Glutamatergic neuron (in vitro differentiated cells): ENCODE measurements at places on chromosomes 6 and 20. TPM values are rescaled to one million over a fixed set of nuclear protein-coding genes. Genes with fewer than 3 reads are reported as not detected.

SAMD3 gene
- total RNA-seq: 1.6 TPM

BMP7 gene
- 8.7 TPM for total RNA-seq

DNA sequence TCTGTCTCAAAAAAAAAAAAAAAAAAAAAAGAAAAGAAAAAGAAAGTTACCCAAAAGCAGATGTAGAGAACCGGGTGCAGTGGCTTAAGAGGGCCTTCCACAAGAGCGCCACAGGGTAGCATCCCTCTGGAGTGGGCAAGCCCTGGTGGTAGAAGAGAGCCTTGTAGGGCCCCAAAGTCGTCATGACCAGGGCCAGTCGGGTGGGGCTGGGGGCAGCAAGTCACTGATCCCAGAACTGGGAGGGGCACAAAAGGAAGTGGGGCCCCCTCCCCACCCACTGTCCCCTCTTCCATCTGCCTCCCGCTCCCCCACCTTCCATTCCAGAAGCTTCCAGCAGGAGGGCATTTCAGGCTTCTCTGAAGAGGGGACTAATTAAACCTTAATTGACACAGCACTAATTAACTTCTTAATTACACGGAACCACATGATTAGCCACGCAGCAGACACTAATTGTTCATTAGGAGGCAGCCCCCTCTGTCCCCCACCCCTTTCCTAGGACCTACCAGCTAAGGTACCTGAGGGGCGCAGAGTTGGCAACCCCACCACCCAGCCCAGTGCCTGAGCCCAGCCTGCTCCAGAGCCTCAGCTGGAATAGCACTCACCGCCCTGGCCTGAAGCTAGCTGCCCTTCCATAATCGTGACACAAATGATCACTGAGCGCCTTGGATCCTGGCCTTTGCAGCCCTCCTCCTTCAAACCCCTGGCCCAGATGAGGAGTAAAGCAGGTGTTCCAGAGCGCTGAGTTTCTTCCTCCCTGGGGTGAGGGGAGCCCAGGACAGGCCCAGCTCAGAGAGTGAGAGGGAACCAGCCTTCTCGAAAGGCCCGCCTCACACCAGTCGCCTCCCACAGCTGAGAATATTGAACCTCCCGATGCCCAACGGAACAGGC lies 34.8 kb downstream of the MDFI start:
- no peak overlapping the region for H3K4me3 ChIP-seq
- H3K36me3 ChIP-seq: no peaks in the 10 kb centered on the region
- peaks cover 5% of the 10 kb centered on the region for H3K27me3 ChIP-seq
- H3K27ac ChIP-seq: no peak overlapping the region

DNA sequence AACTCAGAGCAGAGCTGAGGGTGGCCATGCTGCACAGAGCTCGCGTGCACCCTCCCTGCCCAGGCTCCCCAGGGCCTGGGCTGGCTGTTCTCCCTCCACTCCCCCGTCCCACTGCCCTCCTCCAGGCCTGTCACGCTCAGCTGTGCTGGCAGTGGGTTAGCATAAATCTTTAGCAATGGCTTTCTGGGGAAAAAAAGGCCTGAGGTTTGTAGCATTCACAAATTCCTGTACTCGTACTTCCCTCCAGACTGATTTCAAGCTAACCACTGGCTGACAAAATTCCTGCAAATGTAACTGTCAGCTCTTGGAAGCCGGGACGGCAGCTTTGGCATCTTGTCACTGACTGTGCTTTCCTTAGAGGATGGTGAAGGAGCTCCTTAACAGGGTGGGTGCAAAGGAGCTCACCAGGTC lies 22.3 kb upstream of the SMOC2 start:
- no peak overlapping the region for H3K4me3 ChIP-seq
- H3K27me3 ChIP-seq: no peaks in the 10 kb centered on the region
- no peaks in the 10 kb centered on the region for H3K36me3 ChIP-seq
- no peak overlapping the region for H3K27ac ChIP-seq
- peaks cover 14% of the 10 kb centered on the region for H3K4me1 ChIP-seq
- no peak for DNase-seq

DNA sequence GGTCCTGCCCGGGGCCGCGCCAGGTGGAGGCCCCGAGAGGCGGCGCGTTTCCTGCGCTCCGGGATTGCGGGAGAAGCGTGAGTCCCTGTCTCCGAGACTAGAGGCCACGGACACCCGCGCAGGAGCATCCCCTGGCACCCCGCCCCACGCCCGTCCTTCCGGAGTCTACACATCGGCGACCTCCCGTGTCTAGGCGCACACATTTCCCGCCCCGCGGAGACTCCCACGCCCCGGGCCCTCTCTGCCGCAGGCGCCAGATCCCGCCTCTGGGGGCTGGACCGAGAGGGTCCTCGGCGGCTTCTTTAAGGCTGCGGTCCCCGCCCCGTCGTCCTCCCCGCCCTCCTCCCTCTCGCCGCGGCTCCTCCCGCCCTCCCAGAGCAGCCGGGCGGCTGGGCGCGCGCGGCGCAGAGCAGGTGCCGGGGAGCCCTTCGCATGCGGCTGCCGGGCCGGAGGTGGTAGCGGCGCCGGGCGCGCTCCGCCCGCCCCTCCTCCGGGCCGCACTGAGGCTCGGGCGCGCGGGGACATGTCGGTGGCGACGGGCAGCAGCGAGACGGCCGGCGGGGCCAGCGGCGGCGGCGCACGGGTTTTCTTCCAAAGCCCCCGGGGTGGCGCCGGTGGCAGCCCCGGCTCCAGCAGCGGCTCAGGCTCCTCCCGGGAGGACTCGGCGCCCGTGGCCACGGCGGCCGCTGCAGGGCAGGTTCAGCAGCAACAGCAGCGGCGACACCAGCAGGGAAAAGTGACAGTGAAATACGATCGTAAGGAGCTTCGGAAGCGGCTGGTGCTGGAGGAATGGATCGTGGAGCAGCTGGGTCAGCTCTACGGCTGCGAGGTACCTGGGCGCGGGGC lies at the start of gene PPP1R14C:
Gene PPP1R14C (plus strand): TSS at position 375 of the 846 bp plus-strand sequence. CDS start 149 bp downstream, at position 524.
- H3K27ac ChIP-seq: peak within 1 kb of the TSS; percentile 15
- H3K4me3 ChIP-seq: peak within 1 kb of the TSS; percentile 87
- no peaks in the 10 kb centered on the region for H3K36me3 ChIP-seq
- H3K27me3 ChIP-seq: peaks cover 15% of the 10 kb centered on the region

DNA sequence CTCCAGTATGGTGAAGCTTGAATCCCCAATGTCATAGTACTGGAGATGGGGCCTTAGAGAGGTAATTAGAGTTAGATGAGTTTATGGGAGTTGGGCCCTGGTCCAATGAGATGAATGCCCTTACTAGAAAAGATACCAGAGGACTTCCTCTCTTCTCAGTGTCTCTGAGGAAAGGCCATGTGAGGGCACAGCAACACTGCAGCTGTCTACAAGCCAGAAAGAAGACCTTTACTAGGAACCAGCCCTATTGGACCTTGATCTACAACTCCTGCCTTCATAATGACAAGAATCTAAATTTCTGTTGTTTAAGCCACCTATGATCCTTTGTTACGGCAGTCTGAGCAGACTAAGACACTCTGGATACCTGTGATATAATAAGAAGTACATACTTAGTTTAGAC lies 31.4 kb upstream of the AKAP7 start:
- no peaks in the 10 kb centered on the region for H3K36me3 ChIP-seq
- H3K4me3 ChIP-seq: no peak overlapping the region
- no peaks in the 10 kb centered on the region for H3K4me1 ChIP-seq
- DNase-seq: no peak
- H3K27me3 ChIP-seq: no peaks in the 10 kb centered on the region

GRCh38 chr6:75149696-75150095 lies 56.2 kb downstream of the COL12A1 start:
- H3K4me3 ChIP-seq: no peak overlapping the region
- H3K27ac ChIP-seq: no peak overlapping the region
- H3K27me3 ChIP-seq: no peaks in the 10 kb centered on the region
- no peaks in the 10 kb centered on the region for H3K36me3 ChIP-seq

GRCh38 chr6:111361648-111362047 lies 121.4 kb downstream of the REV3L start:
- H3K27me3 ChIP-seq: no peaks in the 10 kb centered on the region
- peak; percentile 48 for DNase-seq
- no peaks in the 10 kb centered on the region for H3K4me1 ChIP-seq
- no peak overlapping the region for H3K4me3 ChIP-seq
- no peaks in the 10 kb centered on the region for H3K36me3 ChIP-seq
- no peak overlapping the region for H3K27ac ChIP-seq

DNA sequence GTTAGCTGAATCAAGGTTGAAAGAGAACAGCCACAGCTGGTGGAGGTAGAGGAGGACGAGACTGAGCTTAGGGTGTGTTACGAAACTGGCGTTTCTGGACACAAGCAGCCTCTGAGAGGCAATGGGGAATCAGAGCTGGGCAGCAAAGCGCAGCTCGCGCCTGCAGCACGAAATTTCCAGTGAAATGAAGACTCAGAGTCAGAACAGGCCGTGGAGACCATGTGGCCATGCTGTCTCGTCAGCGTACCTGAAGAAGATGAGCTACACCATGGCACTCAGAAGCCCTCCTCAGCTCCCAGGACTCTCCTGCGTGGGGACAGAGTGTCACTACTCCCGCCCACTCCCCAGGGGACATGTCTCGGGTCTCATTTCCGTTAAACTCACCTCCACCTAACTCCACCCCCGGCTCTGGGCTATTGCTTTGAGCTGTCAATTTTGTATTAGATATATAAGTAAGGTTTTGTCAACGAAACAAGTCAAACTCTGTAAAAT lies 256.9 kb downstream of the ERMARD start:
- peaks cover 18% of the 10 kb centered on the region for H3K36me3 ChIP-seq
- H3K4me3 ChIP-seq: no peak overlapping the region
- no peak overlapping the region for H3K27ac ChIP-seq
- no peak for DNase-seq

DNA sequence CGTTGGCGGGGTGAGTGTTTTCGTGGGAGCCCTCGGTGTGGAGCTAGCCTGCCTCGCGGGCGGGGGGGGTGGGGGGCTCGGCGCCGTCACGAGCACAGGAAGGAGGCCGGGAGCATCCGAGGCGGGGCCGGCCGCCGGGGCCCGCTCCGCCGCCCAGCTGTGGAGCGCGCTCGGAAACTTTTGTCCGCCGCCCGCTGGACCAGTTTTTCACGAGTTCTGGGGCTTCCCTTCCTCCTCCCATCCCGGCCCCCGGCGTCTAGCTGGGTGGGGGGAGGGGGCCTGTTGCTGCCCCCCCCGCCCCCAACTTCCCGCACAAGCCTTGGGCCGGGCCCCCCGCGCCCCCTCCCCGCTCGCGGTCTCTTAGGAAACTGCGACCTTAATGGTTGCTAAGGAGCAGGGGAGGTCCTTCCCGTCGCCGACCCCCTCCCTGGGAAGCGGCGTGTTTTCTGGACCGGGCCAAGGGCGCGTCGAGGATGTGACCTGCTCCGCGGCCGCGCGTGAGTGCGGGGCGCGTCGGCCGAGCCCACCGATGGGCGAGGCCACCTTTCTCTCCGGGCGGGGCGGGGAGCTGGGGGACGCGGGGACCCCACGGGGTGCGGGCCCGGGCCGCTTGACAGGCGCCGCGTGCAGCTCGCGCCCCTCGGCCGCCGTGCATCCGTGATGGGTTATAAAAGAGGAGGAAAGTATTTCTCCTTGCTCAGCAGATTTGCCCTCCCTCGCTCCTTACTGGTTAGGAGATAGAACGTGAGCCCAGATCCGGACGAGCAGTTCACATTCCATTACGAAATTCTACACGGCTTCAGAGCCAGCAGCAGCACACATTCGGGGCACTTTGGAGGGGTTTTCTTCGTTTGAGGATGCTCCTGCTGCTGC lies 1.4 kb downstream of the RREB1 start:
- peak; percentile 37 for DNase-seq
- H3K4me3 ChIP-seq: peak overlapping the region; percentile 75
- peaks cover 17% of the 10 kb centered on the region for H3K4me1 ChIP-seq
- H3K27me3 ChIP-seq: peaks cover 6% of the 10 kb centered on the region
- H3K36me3 ChIP-seq: no peaks in the 10 kb centered on the region
- H3K27ac ChIP-seq: no peak overlapping the region

- H3K4me3 ChIP-seq: no peak overlapping the region
- H3K27me3 ChIP-seq: no peaks in the 10 kb centered on the region
- H3K36me3 ChIP-seq: no peaks in the 10 kb centered on the region
- no peak for DNase-seq
- H3K4me1 ChIP-seq: no peaks in the 10 kb centered on the region
These were observed 325.9 kb downstream of the PLCB1 start for GRCh38 chr20:8457978-8458377.

- H3K4me3 ChIP-seq: no peak overlapping the region
- H3K36me3 ChIP-seq: peaks cover 5% of the 10 kb centered on the region
- no peaks in the 10 kb centered on the region for H3K27me3 ChIP-seq
- H3K4me1 ChIP-seq: peaks cover under 1% of the 10 kb centered on the region
- DNase-seq: no peak
These were observed 79.1 kb downstream of the LRRC1 start for GRCh38 chr6:53873922-53874321.
